ENCODE measurements at places on chromosomes 7 and 10.

- no peak for DNase-seq
These were observed 160.7 kb downstream of the MALRD1 start for GRCh38 chr10:19209319-19209718.

DNA sequence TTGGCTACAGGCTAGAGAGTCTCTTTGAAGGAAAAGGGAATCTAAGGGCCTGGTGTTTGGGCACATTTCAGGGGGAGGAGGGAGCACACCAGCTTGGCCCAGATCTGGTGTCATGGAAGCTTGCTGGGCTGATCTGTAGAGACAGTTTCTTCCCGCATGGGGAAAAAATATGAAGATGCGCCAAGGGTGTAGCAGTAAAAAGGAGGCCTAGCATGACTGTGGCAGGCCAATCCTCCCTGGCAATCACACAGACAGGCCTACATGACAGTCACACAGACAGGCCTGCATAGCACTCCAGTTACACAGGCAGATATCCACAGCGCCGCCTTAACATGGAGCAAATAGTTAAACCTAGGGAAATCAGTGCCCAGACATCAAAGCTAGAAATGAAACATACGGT, 123.6 kb upstream of the KIF5B start:
- DNase-seq, result no peak

GRCh38 chr7:6165521-6166320, 106.7 kb downstream of the CYTH3 start:
- DNase-seq, result no peak

DNA sequence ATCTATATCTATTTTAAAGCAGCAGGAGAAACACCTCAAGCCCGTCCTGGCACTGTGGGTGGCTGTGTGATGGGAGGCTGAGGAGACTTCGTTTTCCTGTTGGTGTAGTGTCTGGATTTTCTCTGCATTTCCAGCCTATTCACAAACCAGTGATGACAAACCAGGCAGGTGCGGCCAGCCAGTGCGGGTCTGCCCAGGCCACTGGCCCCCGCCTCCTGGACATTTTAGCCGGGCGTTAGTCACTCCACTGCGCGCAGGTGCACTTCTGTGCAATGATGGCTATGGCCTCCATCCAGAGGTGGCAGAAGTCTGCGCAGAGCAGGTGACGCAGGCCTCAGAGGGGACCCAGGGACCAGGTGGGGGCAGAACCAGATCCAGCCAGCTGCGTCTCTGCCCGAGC, 64.9 kb upstream of the PITRM1 start:
- no peak for DNase-seq

DNA sequence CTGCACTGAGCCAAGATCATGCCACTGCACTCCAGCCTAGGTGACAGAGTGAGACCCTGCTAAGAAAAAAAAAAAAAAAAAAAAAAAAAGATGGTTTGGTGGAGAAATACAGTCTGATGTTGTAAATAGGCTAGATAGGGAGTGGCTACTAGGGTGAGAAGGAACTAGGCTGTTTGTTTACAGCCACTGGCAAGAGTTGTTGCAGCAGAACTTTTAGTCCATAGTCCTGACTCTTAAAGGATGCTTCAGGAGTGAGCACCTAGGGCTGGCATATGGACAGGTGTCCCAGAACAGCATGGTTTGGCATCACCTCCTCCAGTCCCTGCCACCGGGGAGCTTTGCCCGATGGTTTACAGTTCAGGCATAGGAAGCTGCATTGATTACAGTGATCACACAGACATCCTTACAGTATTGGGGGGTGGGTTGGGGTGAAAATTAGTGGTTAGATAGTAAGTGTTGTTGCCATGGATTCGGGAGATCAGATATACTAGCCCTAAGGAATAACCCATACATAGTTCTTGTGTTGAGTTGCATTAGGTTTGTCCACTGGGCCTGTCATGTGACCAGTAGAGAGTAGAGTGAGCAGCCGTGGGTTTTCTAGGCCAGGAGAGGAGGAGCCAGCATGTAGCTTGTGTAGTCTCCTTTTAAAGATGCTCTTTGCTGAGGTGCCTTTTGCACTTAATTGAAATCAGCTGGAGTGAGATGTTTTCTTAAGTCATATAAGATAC, 35.9 kb downstream of the ZRANB1 start:
- no peak for DNase-seq

- no peak for DNase-seq
These were observed 11.2 kb upstream of the OPALIN start for GRCh38 chr10:96369890-96370583.

- peak; percentile 12 for DNase-seq
These were observed 11.8 kb upstream of the ACSL5 start for GRCh38 chr10:112361951-112362751.

DNA sequence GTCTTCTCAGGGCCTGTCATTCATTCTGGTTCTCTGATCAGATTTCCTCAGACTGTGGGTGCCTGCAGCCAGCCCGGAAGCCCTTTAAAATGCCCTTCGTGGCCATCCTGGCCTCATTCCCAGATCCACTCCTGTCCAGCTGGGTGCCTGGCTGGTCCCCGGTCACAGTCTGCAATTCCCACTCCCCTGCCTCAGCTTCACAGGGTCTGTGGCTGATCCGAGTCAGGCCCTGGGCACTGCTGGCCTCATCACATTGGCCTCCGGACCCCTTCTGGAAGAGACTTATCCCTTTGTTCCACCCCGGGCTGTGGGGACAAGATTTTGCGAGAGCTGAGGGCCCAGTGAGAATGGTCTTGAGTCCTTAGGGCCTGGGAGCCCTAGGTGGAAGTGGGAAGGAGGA, 12.1 kb downstream of the DOCK1 start:
- no peak for DNase-seq

DNA sequence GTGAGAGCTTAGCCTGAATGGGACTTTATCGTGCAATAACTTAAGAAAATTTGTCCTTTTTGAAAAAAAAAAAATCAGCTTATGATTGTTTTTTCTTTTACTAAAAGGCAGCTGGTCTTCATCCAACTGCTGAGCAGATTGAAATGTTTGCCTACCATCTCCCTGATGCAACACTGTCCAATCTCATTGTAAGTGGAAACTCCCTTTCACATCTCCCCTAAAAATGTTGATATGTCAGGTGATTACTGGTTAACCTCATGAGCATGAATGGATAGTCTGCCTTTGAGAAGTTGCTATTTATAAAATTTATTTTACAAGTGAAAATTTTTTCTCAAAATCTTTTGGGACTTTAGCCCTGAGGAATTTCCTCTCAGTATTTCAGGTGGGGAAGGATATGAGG, 17.8 kb upstream of the HKDC1 start:
- no peak for DNase-seq

DNA sequence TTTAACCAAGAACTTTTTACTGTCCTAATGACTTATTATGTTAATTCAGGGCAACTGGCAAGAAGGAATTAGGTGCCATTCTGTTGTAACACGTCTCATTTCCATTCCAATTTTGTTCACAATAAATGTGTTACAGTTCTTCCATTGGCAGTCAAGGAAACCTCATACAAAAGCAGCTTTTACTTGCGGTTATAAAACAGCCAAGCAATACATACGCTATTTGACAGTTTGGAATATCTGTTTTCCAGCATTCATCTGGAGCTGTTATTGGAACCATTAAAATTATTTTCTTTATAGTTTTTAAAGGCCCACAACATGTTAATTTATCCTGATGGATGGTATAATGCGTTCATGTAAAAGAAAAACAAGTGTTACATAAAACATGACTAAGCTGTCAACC, 33.3 kb downstream of the MTERF1 start:
- DNase-seq, result no peak

GRCh38 chr7:96728139-96728538, 18.5 kb upstream of the SEM1 start:
- DNase-seq, result no peak

GRCh38 chr7:108614896-108615295, 45.2 kb downstream of the DNAJB9 start:
- no peak for DNase-seq

GRCh38 chr10:51878695-51879094, 179.3 kb upstream of the CSTF2T start:
- DNase-seq, result no peak

GRCh38 chr7:113267885-113268284, 149.5 kb upstream of the SMIM30 start:
- DNase-seq, result no peak

DNA sequence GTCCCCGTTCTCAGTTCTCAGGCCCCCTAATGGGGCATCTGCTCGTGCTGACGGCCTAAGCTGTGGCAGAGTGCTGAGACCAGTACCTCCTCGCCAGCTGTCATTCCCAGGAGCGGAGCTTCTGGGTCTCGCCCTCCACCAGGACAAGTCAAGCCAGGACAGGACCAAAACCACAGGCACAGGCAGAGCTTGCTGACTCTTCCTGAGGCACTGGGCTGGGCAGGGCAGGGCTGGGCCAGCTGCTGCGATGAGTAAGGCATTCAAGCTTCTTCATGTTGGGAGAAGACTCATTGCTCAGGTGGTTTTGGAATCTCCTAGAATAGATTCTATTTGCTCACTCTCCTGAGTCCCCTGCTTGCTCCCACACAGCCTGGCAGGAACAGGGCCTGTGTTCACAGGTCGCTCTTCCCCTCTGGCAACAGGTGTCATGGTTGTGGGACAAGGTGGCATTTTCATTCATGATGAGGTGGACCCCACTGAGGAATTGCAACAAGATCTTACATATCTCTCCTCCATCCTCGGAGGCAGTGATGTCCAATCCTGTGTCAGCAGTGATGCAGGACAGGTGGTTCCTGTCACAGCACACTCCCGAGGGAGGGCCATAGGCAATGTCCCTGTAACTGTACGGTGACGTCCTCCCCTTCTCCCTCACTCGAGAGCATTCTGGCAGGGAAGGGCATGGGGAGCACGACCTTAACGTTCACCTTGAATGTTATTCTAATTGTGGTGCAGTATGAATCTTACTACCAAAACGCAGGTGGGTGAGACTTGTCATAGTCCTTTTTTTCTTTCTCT, 17.0 kb upstream of the SH3PXD2A start:
- no peak for DNase-seq

GRCh38 chr7:37070471-37070870, 346.2 kb upstream of the AOAH start:
- DNase-seq, result no peak

- DNase-seq, result no peak
These were observed 159.6 kb upstream of the PRKCQ start for GRCh38 chr10:6739530-6740174.

DNA sequence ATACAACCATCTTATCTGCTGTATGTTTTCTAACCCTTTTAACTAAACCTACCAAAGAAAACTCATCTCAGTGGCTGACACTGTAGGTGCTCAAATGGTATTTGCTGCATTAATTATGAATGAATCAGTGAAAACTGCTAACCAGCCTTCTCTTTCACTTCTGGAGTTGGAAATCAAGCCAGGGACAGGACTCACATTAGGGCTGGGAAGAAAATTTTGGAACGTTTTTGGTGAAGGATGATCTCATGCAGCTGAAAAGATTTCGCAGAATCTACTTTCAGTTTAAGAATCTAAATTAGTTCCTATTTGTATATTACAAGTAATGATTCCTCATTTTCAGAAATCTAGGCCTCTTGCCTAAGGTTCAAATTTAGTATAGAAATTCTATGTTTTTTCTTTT, 12.9 kb downstream of the MTPN start:
- no peak for DNase-seq

DNA sequence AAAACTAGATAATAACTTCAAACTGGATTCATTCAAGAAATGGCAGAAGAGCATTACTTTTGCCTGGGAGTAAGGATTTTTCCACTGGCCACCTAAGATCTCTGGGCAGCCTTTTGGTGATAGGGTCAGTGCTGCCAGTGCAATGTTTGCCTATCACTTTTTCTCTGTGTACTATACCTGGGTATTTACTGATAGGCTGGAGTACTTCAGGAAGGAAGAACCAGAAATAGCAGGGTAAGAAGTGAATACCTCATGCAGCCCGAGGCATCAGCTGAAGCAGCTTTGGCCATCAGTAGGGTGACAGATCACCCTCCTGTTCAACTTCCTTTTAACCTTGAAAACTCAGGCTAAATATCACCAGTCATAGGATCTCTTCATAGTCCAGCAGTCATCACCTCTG, 5.5 kb upstream of the PAPSS2 start:
- DNase-seq, result no peak

GRCh38 chr10:113930482-113931057, 76.1 kb downstream of the NHLRC2 start:
- DNase-seq, result no peak

GRCh38 chr10:16182144-16182543, 254.7 kb upstream of the PTER start:
- no peak for DNase-seq

GRCh38 chr10:132611026-132611910, 73.7 kb downstream of the INPP5A start:
- no peak for DNase-seq

DNA sequence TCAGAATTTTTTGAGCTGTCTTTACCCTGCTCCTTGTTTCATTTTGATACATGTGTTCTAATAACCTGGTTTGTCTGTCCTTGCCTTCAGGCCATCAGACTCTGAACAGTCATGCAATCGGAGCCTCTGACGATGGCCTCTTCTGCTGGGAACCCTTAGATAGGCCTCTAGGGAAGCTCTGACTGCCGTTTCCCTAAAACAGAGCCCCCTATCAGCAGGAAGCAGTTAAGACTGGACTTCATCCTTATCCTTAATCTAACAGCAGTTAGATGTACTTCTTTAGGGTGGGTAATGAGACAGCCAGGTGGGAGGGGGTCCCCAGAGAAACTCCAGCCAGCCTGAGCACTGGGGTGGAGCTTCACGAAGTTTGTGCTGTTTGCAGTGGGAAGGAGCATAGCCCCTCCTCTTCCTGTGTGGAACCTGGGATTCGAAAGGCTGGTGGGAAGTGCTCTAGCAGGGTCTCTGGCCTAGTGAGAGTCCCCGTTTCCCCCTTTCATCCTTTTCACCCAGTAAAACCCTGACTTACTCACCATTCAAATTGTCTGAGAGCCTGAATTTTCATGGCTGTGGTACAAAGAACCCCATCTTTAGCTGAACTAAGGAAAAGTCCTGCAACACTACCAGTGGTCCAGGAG, 28.4 kb upstream of the SORCS3 start:
- no peak for DNase-seq

GRCh38 chr7:141649865-141650634, 51.9 kb downstream of the DENND11 start:
- DNase-seq, result peak; percentile 85

GRCh38 chr7:135253851-135254771, 20.5 kb downstream of the STRA8 start:
- peak; percentile 80 for DNase-seq

GRCh38 chr10:24858288-24859270, 93.8 kb downstream of the PRTFDC1 start:
- DNase-seq, result no peak

Data from NCI-H1417 (cell line).